Activated CD4-positive, CD25-positive, alpha-beta regulatory T cell (primary cell): ENCODE measurements at places on chromosomes 3 and 15.

DNA sequence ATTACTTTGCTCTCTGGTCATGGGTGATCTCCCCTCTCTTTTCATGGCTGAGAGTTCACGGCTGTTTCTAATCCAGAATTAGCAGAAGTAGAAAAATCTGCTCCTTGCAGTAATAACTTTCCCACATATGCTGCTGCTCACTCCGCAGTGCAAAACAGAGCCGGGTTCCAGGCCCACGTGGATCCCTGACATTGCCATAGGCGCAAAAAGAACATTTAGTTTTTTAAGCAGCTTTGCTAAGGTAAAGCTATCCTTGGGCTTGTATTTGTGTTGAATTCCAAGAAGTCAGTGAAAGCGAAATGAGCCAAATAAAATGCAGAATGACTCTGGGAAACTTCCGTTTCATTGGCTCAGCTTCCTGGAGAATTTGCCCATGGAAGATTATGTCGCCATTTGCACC lies 633.7 kb upstream of the SUCLG2 start:
- DNase-seq: no peak

GRCh38 chr15:68113273-68113672 lies 59.2 kb downstream of the PIAS1 start:
- DNase-seq: no peak

- no peak for DNase-seq
Measured at GRCh38 chr3:31165399-31165860, 271.0 kb upstream of the GADL1 start.

GRCh38 chr3:189309400-189309975 lies 137.7 kb downstream of the TPRG1 start:
- no peak for DNase-seq

DNA sequence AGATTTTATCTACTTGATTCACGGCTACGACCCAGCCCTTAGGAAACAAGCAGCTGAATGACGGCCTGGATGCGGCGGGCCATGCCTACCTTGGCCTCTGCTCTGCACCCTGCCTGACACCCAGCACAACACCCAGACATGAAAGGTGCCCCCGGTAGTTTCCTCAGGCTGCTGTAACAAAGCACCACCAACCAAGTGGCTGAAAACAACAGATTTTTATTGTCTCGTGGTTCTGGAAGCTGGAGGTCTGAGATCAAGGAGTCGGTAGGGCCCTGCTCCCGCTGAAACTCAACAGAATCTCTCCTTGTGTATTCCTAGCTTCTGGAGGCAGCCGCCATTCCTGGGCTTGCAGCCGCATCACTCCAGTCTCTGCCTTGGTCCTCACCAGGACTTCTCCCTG lies 111.7 kb downstream of the ADCY5 start:
- DNase-seq: no peak

DNA sequence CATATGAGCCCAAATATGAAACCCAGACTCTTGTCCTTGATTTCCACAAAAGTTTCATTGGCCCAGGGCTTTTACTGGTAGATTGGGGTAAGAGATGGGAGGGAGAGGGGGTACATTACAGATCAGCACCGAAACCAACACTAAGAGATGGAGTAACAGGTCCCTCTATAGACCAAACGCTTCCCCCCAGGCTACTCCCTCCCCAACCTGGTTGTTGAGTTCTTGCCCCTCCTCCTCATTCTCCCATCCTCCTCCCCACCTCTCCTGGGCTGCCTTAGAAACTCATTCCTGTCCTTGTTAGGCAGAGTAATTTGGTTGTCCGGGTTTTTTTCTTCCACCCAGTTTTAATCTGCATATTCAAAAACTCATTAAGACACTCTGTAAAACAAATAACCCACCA lies 74.1 kb downstream of the MESD start:
- DNase-seq: no peak
